ENCODE measurements at places on chromosomes 1 and 21.

DNA sequence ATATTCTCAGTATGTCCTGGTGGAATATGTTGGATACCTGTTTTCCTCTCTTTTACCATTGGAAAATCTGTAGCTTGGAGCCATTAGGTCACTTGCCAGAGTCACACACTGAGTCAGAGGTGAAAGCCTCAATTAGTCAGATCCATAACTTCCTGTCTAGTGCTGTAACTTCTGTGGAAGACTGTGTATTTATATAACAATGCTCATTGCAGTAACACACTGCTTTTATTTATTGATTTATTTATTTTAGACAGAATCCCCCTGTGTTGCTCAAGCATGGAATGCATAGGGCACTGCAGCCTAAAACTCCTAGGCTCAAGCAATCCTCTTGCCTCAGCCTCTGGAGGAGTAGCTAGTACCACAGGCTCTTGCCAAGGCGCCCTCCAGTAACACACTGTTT, 1.3 kb upstream of the DOCK7 start:
- no peak overlapping the region for H3K4me3 ChIP-seq
- H3K36me3 ChIP-seq, result no peaks in the 10 kb centered on the region
- H3K27me3 ChIP-seq, result no peaks in the 10 kb centered on the region
- no peak for DNase-seq
- H3K4me1 ChIP-seq, result peaks cover 30% of the 10 kb centered on the region
- peak overlapping the region; percentile 83 for H3K27ac ChIP-seq

- DNase-seq, result peak; percentile 47
- H3K36me3 ChIP-seq, result no peaks in the 10 kb centered on the region
These were observed at the start of gene PRKCZ for GRCh38 chr1:2049718-2050431. Gene PRKCZ (plus strand): TSS chr1:2050411. CDS start chr1:2050631, 220 bp downstream.

- no peaks in the 10 kb centered on the region for H3K27me3 ChIP-seq
- no peak overlapping the region for H3K4me3 ChIP-seq
- no peaks in the 10 kb centered on the region for H3K4me1 ChIP-seq
- H3K36me3 ChIP-seq, result no peaks in the 10 kb centered on the region
- no peak overlapping the region for H3K27ac ChIP-seq
- no peak for DNase-seq
These were observed 29.0 kb upstream of the CFHR4 start for GRCh38 chr1:196858811-196859210.

GRCh38 chr1:27606708-27607238, 2.8 kb upstream of the AHDC1 start:
- H3K27me3 ChIP-seq, result no peaks in the 10 kb centered on the region
- H3K4me1 ChIP-seq, result peaks cover 31% of the 10 kb centered on the region
- H3K27ac ChIP-seq, result peak overlapping the region; percentile 99
- H3K36me3 ChIP-seq, result no peaks in the 10 kb centered on the region
- no peak overlapping the region for H3K4me3 ChIP-seq

DNA sequence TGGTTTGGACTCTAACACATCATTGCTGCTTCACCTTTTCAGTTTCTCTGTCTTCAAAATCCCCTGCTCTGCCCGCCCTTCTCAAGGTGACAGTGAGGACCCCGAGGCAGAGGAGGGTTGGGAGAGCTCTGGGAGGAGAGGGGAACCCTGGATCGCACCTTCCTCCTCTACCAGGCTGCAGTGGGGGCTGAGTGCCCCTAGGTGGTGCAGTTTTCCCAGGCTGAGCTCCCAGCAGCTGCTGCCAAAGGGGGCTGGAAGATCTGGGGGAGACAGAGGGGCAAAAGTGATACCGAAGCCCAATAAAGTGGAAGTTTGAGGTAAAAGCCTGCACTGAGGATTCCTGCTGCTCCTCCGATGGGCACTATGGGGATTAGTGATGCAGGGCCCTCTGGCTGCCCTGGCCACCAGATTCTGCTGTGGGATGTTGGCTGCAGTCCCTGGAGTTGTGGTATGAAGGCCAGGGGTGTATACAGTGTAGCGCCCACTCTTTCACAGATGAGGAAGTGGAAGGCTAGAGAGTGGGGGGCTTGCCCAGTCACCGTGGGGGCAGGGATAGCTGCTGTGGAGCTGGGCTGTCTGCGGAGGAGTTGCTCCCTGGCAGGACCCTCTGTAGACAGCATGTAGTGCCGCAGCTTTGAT, 40.7 kb upstream of the SCMH1 start:
- no peak overlapping the region for H3K4me3 ChIP-seq
- peaks cover 17% of the 10 kb centered on the region for H3K4me1 ChIP-seq
- DNase-seq, result no peak
- no peaks in the 10 kb centered on the region for H3K36me3 ChIP-seq
- H3K27ac ChIP-seq, result no peak overlapping the region

GRCh38 chr1:219310181-219310728, 136.6 kb downstream of the LYPLAL1 start:
- no peaks in the 10 kb centered on the region for H3K36me3 ChIP-seq
- H3K27ac ChIP-seq, result no peak overlapping the region
- H3K4me1 ChIP-seq, result no peaks in the 10 kb centered on the region
- no peak overlapping the region for H3K4me3 ChIP-seq

DNA sequence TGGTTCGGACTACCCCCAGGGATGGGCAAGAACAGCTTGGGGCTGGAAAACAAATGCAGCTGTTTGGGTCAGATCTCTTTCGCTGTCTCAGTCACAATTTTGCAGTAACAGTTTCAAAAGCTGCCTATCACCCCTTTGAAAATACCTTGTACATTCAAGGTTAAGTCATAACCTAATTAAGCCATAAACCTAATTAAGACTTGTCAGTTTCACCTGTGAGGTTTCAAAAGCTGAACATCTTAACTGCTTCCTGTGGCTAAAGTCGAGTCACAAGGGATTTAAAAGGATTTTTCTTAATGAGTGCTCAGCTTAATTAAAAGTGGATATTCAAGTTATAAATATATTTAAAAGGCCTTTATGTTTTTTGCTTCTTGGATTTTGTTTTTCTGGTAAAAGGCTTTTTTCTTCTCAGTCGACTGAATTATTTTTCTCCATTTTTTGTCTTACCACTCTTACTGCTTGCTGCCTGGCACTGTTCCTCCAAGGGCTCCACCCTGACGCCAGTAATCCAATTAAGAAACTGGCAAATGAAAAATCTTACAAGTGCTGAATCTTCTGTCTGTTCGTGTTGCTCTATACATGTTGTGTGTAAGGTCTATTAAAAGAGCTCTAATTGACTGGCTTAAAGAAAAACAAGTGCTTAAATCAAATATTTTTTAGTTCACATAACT, 31.3 kb downstream of the CBR1 start:
- no peaks in the 10 kb centered on the region for H3K27me3 ChIP-seq
- H3K4me3 ChIP-seq, result no peak overlapping the region
- H3K36me3 ChIP-seq, result no peaks in the 10 kb centered on the region
- DNase-seq, result no peak

GRCh38 chr1:168567007-168567406, 9.4 kb upstream of the XCL1 start:
- H3K4me1 ChIP-seq, result no peaks in the 10 kb centered on the region
- DNase-seq, result no peak
- no peak overlapping the region for H3K4me3 ChIP-seq

All from esophagus squamous epithelium (tissue), 5 donors.